ENCODE measurements at places on chromosomes 13 and 19. TPM values are rescaled to one million over a fixed set of nuclear protein-coding genes. Genes with fewer than 3 reads are reported as not detected.
A peak's percentile ranks its signal among the peaks of the same experiment; 100 is the strongest.

GRCh38 chr19:1847684-1848398 lies 442 bp downstream of the REXO1 start:
- peak; percentile 59 for DNase-seq

GRCh38 chr13:45623516-45624090 lies 8.1 kb upstream of the ERICH6B start:
- DNase-seq = no peak

DNA sequence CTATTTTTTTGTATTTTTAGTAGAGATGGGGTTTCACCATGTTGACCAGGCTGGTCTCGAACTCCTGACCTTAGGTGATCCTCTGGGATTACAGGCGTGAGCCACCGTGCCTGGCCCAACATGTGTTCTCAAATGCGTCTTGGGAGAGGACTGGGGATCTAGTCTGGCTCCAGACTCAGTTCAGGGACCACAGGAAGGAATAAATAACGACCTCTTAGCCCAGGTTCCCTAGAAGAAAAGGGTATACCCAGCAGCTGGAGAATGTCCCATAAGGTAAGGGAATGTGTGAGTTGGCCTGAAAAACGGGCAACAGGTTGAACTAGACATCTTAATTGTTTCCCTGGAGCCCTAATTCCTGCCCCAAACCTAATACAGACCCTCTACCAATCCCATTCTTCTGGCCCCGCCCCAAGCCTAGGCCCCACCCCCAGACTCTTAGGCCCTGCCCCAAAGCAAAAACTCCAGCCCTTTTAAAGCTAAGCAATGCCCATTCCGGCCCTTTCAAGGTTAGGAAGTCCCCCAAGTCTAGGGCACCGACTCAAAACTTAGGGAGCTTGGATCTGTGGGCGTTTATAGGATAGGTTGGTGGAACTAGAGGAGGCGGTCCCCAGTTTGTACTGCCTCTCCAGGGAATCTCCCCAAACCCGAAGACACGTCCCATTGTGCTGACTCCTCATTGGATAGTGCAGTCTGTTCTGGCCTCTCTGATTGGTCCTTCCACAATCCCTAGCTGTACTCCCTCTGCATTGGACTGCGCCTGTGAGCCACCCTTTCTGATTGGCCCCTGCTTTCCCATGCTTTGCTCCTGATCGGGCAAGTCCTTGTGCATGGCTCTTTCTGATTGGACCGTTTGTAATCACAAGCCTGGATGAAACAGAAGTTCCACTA lies 5.4 kb upstream of the LRFN1 start:
- no peak for DNase-seq

DNA sequence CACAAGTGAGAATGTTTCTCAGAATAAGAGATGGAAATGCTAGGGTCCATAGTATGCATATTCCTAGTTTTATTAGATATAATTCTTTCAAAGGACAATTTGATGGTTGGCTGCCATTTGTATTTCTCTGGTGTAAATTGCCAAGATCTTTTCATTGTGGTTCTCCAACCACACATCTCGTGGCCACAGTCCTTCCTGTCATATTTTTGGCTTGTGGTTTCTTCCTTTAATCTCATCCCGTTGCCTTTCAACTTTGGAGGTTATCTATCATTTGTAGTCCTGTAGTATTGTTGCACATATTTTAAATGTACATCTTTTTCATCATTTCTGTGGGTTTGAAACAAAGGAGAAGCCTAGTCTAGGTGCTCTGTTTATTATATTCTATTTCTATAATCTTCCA lies 61.2 kb downstream of the WASF3 start:
- no peak for DNase-seq

DNA sequence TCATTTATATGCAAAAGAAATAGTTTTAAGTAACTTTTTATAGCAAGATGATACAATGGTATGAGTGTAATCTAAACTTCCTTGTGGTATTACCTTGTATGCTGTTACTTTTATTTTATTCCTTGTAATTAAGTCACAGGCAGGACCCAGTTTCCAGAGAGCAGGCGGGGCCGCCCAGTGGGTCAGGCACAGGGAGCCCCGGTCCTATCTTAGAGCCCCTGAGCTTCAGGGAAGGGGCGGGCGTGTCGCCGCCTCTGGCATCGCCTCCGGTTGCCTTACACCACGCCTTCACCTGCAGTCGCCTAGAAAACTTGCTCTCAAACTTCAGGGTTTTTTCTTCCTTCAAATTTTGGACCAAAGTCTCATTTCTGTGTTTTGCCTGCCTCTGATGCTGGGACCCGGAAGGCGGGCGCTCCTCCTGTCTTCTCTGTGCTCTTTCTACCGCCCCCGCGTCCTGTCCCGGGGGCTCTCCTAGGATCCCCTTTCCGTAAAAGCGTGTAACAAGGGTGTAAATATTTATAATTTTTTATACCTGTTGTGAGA lies 10.2 kb downstream of the PLPPR3 start:
- DNase-seq = no peak

DNA sequence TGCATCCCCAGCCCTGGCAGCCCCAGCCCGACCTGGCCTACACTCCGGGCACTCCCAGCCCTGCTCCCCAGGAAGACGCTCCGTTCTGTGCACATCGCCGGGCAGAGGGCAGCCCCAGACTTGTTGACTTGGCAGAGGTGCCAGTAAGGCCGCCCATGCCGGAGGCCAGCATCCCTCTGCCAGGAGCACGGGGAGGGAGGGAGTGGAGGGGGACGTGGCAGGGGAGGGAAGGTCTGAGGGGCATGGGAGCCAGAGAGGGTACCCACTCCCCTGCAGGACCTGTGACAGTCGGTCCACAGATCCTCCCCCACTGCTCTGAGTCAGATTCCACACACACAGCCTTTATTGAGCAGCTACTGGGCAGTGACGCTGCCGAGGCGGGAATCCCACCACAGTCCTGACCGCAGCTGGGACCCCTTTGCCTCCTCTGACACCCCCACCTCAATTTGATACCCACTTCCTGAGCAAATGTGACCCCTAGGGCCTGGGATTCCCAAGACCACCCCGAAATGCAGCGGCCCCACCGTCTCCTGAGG lies 1.9 kb upstream of the NKPD1 start:
- no peak for DNase-seq

DNA sequence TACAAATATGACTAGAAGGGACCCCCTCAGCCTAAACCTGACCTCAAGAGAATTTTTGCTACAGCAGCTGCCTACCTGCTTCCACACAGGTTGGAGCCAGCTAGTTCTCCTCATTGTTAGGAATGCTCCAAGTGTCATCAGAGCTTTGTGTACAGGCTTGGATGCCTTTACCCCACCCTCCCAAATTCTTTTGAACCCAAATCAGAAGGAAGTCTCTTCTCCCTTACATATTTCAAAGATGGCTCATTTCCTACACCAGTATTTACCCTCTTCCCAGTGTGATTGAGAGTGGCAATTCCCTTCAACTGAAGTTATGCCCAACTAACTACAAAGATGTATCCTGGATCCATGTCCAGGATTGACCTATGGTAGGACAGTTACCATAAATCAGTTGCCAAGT lies 323.2 kb downstream of the OXGR1 start:
- DNase-seq = no peak

GRCh38 chr19:9354651-9355050 lies 8.2 kb upstream of the ZNF177 start:
- DNase-seq = no peak

DNA sequence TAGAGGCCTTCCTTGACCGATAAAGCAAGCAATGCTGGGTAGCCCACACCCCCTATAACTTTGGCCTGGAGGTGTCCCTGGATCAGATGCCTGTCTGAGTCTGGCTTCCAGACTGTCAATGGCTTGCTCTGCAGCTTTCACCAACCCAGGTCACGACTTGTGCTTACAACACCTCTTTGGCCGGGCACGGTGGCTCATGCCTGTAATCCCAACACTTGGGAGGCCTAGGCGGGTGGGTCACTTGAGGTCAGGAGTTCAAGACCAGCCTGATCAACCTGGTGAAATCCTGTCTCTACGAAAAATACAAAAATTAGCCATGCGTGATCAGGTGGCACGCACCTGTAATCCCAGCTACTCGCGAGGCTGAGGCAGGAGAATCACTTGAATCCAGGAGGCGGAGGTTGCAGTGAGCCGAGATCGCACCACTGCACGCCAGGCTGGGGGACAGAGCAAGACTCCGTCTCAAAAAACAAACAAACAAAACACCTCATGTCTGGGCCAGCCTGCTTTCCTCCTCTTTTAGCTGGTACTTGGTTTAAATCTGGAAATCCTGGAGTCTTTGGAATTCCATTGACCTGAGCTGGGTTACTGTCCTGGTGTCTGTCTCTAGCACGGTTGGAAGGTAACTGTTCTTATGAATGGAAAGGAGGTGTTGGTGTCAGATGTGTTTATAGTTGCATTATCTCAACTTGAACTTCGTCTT lies 10.3 kb upstream of the GARRE1 start:
- no peak for DNase-seq

- no peak for DNase-seq
Observed at GRCh38 chr13:53783471-53783870, 754.9 kb downstream of the OLFM4 start.

DNA sequence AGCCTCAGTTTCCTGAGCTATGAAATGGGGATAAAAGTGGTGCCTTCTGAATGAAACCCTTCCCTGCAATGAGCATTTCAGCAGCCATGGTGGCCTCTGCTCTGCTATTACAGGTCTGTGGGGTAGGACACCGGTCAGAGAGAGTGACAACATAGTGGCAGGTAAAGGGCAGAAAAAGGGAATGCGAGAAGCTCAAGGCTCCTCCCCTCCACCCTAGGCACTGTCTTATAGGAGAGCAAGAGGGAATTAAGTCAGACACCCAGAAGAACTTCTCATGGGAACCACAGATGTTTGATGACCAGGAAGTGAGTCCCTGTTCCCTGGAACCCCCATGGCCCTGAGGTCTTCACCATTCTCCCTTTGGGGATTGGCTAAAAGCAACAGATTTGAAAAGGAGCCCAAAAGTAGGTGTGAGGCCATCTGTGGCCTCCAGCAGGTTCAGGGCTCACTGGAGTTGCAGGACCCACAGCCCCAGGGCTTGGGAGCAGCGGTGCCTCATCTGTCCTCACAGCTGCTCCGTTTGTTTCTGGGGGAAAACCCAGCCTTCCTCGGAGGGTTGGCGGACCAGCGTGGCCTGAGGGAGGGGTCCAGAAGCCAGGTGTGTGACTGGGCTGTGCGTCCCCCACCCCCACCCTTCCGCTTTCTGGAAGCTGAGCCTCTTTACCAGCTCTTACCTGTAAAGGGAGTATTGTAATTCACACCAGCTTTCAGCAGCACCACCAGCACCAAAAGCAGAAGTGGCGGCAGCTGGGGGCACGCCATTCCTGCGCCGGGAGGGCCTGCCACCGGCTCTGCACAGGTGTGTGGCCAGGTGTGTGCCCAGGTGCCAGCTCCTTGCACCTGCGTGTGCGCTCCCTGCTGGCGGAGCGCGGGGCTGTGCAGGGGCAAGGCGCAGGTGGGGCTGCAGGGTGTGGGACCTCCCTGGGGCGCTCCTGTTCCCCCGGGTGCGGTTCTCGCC lies 19.4 kb downstream of the IQCN start:
- no peak for DNase-seq

The GPR12 gene
- total RNA-seq = not detected

The ZNF577 gene
- total RNA-seq = 1.3 TPM

The NR2C2AP gene
- total RNA-seq = 63.1 TPM

Data from MG63 (cell line).